ENCODE measurements at places on chromosomes 13 and 19.

- DNase-seq: no peak
These were observed 22.2 kb downstream of the FAM187B start for GRCh38 chr19:35206379-35206778.

DNA sequence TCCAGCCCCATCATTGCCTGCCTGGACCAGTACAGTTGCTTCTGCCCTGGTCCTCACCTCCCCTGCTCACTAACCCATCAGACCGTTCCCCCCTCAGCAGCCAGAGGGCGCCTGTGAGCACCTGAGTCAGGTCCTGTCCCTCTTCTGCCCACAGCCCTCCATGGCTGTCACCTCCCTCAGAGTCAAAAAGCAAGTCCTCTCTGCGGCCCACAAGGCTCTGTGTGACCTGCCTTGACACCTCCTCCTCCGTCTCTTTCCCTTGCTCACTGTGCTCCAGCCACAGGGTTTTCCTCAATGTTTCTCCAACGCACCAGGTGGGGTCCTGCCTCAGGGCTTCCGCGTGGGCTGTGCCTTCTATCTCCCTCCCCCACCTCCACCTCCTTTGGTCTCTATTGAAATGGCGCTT is 29.4 kb upstream of the PTPRS start:
- DNase-seq: no peak

DNA sequence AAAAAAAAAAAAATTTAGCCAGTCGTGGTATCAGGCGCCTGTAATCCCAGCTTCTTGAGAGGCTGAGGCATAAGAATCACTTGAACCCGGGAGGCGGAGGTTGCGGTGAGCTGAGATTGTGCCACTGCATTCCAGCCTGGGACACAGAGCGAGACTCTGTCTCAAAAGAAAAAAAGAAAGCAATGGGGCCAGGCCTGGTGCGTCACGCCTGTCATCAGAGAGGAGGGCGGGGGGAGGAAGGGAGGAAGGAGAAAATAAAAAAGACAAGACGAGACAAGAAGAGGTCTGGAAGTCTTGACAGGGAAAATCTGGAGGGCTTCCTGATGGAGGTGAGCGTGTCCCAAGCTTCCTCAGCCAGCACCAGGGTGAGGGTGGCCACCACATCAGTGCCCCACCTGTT is 54.9 kb upstream of the PTPRS start:
- DNase-seq: no peak

- DNase-seq: peak; percentile 98
These were observed at the start of gene RPS5 for GRCh38 chr19:58386576-58387337. Gene RPS5, plus strand, starts transcription at chr19:58387269. Its CDS starts 869 bp downstream, at chr19:58388138.

DNA sequence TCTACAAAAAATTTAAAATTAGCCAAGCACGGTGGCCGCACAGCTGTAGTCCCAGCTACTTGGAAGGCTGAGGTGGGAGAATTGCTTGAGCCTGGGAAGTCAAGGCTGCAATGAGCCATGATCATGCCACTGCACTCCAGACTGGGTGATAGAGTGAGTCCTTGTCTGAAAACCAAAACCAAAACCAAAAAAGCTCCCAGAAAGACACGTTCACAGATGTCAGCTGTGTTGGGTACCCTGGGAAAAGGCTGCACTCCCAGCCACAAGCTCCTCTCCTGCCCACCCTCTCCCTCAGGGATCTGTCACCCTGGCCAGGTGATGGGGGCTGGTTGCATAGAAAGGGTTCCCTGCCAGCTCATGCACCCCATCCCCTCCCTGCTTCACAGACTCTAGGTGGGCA is 53.3 kb downstream of the RNF6 start:
- no peak for DNase-seq

GRCh38 chr13:92379371-92379770 is 847.2 kb upstream of the GPC6 start:
- no peak for DNase-seq

DNA sequence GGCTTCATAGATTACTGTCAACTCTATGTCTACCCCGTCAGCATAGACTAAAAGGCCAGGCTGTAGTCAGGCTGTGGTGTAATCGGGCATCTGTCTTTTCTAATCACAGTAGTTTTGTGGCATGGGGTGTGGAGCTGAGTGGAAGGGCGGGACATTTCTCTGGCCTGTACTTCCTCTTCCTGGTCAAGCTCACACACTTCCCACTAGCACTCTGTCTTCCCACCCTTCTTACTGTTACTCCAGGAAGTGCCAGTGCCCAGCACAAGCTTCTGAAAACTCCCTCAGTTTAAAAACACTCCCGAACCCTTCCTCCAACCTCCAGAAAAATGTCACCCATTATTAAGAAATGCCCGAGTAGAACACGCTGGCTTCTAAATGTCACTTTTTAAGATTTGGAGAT is 229.8 kb downstream of the KLF5 start:
- DNase-seq: no peak

GRCh38 chr13:41386211-41386610 is 71.1 kb upstream of the RGCC start:
- no peak for DNase-seq

GRCh38 chr13:104968876-104969275 is 1566.6 kb downstream of the EFNB2 start:
- no peak for DNase-seq

DNA sequence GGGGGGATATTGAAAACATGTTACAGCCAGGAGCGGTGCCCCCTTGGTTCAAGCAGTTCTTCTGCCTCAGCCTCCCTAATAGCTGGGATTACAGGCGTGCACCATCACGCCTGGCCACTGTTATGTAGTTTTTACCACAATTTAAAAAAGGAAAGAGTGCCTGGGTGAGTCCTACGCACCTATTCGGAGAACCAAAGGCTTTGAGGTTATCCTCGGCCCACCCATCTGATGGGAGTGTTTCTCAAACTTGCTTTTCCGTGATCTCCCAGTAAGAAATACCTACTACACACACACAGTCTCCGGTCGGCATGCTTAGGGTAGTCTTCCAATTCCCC is 4.2 kb upstream of the GP6 start:
- DNase-seq: no peak

- DNase-seq: no peak
These were observed 23.3 kb downstream of the WTIP start for GRCh38 chr19:34504809-34505291.

DNA sequence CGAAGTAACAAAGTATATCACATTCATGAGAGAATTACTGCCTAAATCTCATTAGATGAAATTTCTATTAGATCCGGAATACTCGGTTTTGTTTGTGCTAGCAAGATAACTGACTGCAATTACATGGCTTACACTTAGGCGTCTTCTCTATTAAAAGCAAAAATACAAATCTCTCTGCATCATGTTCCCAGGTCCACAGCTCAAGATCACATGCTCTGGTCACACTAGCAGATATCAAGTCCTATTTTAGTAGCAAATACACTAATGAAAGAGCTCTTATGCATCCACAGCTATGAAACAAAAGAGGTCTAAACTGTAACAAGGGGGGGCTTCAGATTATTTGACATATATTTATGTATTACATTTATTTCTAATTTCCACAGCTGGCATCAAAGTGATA is 53.5 kb downstream of the EFNB2 start:
- no peak for DNase-seq

- no peak for DNase-seq
These were observed 53.6 kb upstream of the FRY start for GRCh38 chr13:31978021-31978420.

GRCh38 chr19:19305696-19306095 is 14.6 kb downstream of the SUGP1 start:
- DNase-seq: no peak

DNA sequence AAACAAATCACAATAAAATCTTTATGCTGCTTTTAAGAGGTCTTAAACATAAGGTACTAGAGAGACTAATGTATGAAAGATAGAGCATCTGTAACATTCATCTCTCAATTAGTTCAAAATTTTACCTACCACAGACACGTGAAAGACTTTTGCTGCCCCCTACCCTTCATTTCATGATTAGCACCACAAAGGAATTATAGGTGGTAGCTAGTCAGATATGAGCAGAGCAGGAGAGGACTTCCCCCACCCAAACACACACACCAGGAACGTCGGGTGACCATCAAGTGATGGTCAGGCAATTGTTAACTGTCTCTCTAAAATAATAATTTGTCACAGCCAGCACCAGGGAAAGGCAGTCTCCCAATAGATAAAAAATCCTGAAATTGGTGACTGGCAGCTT is 1531.7 kb upstream of the SPRY2 start:
- no peak for DNase-seq

- no peak for DNase-seq
These were observed 163.7 kb downstream of the SHISA2 start for GRCh38 chr13:25887962-25888655.

DNA sequence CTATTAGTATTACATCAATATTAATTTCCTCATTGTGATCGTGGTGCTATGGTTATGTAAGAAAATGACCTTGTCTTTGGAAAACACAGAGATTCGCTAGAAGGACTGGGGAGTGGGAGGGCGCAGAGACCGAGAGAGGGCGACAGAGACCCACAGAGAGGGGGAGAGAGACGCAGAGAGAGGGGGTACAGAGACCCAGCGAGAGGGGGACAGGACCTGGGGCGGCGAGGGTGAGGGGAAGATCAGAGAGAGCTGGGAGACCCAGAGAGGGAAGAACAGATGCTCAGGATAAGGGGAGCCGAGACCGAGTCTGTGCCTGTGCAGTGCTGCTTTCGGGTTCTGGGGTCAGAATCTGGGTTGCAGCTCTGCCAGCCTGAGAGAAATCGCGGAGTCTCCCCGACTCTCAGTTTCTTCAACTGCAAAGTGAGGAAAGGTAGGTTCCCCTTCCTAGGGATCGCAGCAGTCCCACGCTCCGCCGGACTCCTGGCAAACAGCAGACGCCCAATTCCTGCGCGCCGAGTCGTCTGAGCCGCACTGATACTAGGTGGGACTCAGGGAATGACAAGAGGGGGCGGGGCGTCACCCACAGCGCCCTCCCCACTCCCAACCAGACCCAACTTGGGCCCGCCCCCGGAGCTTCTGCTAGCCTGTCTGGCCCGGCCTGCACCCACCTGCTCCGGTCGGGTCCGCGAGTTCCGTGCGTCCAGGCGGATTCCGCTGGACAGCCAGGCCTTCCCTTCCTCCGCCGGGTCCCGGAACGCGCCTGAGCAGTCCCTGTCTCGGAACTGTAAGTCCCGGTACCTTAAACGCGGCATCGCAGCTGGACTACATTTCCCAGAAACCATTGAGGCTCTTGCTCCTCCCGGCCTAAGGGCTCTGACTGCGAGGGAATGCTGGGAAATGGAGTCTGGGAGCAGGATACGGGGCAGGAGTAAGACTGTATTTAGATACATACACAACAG is 15.3 kb downstream of the IZUMO2 start:
- peak; percentile 78 for DNase-seq

- no peak for DNase-seq
These were observed 41.7 kb downstream of the MIPEP start for GRCh38 chr13:23847497-23847896.

DNA sequence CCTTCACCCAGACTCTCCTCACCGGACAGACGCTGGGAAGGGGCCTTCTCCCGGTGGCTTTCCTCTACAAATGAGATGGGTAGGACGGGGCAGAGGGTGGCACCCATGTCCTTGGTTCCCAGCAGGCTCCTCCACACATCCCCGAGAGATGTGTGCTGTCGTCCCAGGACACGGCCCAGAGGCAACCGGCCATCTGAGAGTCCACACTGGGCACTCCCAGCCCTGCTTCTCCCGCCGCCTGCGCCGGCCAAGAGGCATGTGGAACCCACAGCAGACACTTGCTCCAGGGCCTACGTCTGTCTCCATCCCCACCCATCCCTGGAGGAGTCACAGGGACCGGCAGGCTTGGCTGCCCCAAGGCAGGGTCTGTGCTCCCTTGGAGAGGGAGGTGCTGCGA is 179.9 kb downstream of the KDM4B start:
- DNase-seq: no peak

DNA sequence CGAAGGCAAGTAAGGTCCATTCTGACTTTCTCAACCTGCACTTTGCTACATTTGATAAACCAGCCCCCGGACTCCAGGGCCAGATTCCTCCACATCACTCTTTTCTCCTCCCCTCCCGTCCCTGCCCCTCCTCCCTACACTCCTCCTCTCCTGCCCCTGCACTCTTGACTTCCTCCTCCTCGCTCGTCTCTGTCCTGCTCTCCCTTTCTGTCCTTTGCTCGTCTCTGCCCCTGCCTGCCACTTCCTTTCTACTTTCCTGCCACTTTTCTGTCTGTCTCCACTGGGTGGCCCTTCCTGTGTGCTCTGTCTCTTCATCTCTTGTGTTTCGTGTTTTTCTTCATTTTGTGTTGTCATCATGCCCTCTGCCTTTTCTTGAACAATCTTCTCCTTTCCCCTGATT is 7.0 kb downstream of the U2AF2 start:
- DNase-seq: no peak

DNA sequence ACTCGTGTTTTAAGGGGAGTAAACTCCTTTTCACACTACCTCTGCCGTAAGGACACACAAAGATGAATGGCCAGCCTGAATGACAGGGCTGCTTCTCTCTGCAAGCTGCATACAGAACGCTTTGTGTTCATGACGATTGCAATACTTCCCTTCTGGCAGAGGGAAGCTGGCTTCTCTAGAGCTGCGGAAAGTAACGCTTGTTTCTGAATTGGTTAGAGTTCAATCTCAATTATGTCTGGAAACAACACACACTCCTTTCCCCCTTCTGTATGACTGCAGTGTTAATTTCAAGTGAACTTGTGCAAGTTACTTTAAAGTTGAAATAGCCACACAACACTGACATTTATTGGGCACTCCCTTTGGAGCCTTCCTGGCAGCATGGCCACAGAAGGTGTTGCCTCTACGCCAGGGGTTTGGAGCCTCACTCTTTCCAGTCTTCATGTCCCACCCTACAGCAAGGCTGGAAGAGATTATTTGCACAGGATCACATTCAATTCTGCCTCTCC is 242.6 kb downstream of the NDFIP2 start:
- no peak for DNase-seq

- DNase-seq: no peak
These were observed 77.5 kb upstream of the CLDN10 start for GRCh38 chr13:95474992-95475391.

GRCh38 chr13:66003558-66003957 is 1226.6 kb downstream of the PCDH9 start:
- DNase-seq: no peak

DNA sequence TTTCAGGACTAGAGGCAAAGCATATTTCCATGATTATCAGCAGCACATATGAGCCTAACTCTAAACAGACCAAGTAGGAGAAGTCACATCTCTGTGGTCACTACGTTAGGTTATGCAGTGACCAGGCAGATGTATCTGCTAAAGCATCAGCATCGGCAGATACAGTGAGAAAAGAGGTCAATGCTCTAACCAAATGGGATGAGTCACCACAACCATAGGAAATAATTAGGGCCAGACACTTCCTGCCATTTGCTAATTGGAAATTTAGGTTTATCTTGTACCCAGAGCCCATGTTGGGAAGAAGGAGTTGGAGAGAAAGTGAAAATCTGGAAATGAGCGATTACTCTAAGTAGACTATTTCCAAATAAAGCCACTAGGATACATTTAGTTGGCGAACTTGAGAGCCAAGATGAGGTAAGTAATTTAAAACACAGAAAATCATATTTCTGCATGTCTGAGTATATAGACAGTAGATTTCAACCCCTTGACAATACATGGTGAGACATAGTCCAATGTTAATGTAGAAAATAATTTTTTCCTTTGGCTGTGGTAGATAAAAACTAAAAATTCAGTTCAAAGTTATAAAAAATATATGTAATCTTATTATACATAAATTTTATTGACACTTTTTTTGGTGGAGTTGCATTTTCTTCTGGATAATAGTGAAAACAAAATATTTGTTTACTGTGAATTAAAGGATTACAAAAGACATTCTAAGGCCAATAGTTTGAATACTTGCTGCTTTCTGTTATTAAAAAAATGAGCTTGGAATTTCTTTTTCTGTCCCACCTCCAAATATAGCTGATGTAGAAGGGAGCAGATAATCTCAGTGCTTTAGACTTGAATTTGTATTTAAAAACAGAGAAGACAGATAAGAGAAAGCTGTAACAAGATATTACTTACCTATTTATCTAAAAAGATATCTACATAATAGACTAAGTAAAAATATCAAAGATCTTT is 104.4 kb upstream of the CSNK1A1L start:
- DNase-seq: no peak
